ENCODE measurements at places on chromosomes 12 and 14. TPM values are rescaled to one million over a fixed set of nuclear protein-coding genes. Genes with fewer than 3 reads are reported as not detected.

DNA sequence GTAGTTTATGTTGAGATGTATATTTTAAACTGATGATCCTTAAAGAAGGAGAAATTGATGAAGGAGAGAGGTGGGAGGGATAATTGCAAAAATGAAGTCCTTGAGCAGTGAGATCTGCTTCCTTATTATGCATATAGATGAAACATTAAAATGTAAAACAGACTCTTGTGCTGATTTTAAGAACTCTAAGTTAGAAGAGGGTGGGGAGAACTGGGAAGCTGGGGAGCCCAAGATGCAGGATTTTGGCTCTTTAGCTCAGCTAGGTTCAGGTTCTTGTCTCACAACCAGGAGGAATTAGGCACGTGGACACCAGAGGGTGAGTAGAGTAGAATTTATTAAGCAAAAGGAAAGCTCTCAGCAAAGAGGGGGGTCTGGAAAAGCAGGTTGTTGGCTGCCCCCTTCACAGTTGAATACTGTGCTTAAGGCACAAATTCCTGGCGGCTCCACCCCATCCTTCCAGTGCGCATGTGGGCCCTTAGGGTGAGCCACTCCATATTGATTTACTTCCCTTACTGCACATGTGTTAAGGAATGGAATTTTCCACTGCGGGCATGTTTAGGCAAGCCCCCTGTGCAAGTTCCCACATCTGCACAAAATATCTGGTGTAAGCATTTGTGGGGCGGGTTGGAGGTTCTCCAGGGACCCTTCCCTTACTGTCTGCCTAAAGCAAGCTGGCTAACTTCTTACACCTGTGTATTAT is 141.9 kb downstream of the BICD1 start:
- no peak for DNase-seq

HCAR3 gene
- total RNA-seq = 4.7 TPM

GRCh38 chr14:30180219-30180618 is 252.6 kb upstream of the PRKD1 start:
- no peak for DNase-seq

ANO4 gene
- not detected for total RNA-seq

GRCh38 chr12:70354787-70355186 is 11.3 kb upstream of the KCNMB4 start:
- no peak for DNase-seq

- DNase-seq = no peak
Observed at GRCh38 chr12:26109343-26109881, 15.4 kb downstream of the BHLHE41 start.

DNA sequence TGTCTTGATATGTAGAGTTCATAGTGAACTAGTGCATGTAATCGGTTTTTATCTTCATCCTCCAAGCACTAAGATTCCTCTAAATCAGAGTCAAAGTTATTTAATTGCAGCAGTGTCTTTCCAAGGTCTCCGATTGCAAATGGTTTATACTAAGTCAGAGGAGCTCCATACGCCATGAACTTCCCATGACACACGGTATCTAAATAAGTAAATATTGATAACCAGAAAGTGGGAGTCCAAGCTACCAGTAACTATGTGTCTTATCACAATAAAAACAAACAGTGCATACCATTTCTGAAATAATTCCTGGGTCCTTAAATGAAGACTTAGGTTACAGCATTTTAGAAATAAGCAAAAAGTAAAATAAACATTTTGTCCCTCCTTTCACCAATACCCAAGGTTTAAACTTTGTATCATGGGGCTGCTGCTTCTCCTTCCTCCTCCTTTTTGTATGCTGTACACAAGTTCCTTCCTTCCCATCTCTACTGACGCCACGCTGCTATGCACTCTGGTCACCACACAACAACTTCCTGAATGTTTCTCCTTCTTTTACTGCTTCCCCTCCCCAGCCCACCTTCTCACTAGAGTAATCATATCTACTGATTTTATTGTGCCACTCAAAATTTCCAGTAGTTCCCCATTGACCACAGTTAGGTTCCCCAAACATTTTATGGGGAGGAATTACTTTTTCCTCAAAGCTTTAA is 10.7 kb downstream of the NR1H4 start:
- no peak for DNase-seq

NTS gene
- not detected for total RNA-seq

- DNase-seq = no peak
Observed at GRCh38 chr12:98149691-98150210, 365.6 kb upstream of the TMPO start.

TGM1 gene
- total RNA-seq = 770 TPM

GRCh38 chr14:77616454-77617229 is at the start of gene SPTLC2:
TSS of gene SPTLC2 (minus strand) at chr14:77616637. CDS start at chr14:77616579, 58 bp downstream.
- DNase-seq = peak; percentile 98

SLC17A8 gene
- total RNA-seq = not detected

- DNase-seq = peak; percentile 34
Observed at GRCh38 chr12:71664411-71665089, 449 bp downstream of the THAP2 start.

PTCSC3 gene
- total RNA-seq = not detected

MMP17 gene
- total RNA-seq = 1.7 TPM

DNA sequence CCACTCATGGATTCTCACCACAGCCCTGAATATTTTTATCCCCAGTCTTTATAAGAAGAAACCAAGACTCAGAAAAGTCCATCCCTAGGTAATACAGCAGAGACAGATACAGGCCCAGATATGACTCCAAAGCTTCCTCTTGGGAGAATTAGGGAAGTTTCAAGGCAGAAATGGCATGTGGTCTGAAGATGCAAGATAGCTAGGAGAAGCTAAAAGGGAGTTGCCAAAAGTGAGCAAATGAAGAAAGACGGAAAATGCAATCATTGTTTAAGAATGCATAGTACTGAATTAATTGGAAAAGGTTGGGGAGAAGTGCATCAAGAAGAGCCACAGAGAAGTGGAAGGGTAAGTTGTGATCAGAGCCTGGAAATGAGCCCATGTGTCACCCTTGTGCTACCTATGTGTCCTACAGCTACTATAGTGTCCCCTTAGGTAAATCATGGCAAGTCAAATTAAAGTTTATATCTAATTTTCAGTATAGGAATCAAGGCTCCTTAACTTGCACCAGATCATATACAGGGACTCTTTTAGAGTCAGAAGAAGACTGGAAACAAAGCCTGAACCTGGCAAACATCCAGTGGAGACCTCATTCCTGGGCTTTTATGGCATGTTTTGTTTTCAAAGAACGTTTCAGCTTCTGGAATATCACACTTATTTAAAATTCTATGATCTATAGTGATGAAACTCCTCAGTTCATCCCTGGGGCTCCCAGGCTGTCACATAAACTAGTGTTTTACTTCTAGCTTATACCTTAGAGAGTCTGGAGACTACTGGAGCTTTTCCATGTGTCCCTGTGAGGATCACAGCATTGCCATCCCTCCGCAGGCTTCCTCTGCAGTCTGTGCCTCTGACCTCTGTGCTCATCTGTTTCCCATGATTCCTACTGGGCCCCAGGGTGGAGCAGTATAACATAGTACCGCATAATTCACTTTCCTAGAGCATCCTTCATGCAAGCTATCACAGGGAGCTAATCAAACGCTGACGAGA is 189.0 kb upstream of the CDKN3 start:
- DNase-seq = no peak

DNA sequence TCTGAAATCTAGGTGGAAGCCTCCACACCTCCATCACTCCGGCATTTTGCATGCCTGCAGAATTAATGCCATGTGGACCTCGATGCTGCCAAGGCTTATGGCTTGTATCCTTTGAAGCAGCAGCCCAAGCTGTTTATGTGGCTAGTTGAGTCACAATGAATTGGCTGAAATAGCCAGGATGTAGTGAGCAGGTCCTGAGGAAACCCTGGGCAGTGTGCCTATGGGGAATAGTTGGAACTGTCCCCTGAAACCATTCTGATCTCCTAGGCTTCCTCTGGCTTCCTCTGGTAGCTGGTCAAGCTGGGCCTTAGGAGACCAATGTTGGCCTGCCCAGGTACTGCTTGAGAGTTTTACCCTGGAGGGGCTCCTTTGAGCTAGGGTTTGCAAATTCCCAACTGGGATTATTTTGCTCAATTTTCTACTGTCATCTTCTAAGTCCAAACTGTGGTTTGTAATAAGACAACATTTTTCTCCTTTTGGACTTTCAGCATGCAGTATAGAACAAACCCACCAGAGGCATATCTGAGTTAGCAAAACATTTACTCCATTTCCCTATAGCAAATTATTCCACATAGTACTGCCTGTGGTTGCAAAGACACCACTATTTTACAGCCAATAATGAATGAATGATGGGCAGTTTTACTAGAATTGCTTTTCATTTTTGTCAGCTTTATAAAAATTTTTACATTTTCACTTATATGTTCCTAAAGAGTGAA is 85.1 kb upstream of the AMIGO2 start:
- no peak for DNase-seq

IFT43 gene
- 17.6 TPM for total RNA-seq

GRCh38 chr12:131923260-131923659 is 5.8 kb upstream of the PUS1 start:
- no peak for DNase-seq

- no peak for DNase-seq
Observed at GRCh38 chr12:63955831-63956666, 111.5 kb downstream of the SRGAP1 start.

DNA sequence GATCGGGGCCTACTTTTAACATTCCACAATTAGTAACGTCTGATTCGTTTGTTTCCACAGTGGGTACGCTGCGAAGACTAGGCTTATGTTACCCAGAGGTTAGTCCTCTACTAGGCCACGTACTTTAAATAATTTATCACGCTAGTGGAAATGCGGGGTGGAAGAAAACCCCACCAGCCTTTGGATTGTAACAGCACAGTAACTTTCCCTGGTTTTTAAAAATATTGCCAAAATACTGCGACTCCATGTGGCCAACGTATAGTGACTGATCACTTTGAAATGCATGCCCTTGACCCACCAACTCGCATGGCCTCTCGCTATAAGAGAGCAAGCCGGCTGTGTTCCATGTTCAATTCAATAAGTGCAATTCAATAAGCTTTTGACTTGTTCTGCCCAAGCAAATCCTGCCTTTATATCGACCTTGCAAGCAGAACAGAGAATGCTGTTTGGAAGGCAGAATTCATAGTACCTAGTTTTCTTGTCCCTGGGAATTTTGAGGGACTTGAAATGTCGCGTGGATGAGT is 882 bp upstream of the GTF2A1 start:
- no peak for DNase-seq

SELPLG gene
- 2.5 TPM for total RNA-seq

- no peak for DNase-seq
Observed at GRCh38 chr14:39107591-39107996, 4.6 kb upstream of the SEC23A start.

SOX5 gene
- 0.40 TPM for total RNA-seq

DNA sequence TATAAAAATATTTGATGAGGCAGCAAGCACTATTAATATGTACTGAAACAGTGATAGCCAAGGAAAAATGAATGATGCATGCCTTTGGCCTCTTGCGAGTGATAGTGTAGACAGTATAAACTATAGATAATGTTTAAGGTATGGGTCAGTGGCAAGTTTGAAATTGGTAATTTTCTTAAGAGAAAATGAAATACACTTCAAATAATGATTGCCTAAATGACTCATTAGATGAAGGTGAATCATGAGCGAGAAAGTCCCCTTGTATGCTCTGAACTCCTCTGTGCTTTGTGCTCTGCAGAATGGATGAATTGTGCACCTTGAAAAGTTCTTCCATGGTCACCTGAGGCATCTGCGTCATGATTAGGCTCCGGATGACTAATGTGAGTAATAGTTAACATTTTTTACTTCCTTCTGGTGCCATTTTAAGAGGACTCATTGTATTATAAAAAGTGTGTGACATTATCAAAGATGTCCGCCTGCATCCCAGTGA is 84.9 kb upstream of the RTL1 start:
- DNase-seq = no peak

- no peak for DNase-seq
Observed at GRCh38 chr12:32290411-32290810, 108.9 kb upstream of the FGD4 start.

GRCh38 chr14:85142982-85143381 is 387.0 kb upstream of the FLRT2 start:
- DNase-seq = no peak

GRCh38 chr14:103994535-103995184 is 52.3 kb upstream of the RD3L start:
- DNase-seq = no peak

- no peak for DNase-seq
Observed at GRCh38 chr12:74283646-74284045, 254.0 kb upstream of the ATXN7L3B start.

TMCC3 gene
- 14.2 TPM for total RNA-seq

GRCh38 chr12:127893895-127894609 is 372.9 kb upstream of the TMEM132C start:
- no peak for DNase-seq

GRCh38 chr12:52798003-52798670 is 2.2 kb upstream of the KRT3 start:
- no peak for DNase-seq

DNA sequence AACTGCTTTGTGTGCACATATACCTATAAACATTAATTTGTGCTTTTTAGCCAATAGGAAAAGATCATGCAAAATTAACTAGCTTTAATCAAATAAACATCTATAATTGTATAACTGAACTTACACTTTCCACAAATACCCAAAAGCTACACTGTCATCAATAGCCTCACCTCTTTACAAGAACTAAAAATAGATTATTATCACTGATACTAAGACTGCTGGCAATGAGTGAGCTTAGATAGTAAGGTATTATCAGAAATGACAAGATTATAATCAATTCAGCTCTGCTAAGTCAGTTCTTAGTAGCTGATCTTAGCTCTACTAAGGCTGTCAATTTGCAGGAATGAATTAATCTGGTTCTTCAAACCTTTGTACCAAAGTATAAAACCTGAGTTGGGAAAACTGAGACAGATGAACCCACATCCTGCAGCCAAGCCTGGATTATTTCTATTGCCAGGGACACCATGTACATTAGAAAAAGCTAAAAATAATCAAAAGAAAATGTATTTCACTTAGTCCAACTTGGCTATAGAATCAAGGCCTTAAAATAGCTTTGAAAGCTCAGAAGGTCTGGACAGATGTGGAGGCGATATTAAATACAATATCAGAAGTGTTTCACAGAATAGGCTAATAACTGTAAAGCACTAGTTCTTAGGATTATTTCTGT is 5.2 kb downstream of the FKBP3 start:
- no peak for DNase-seq

- DNase-seq = no peak
Observed at GRCh38 chr14:37246427-37246829, 48.7 kb downstream of the MIPOL1 start.

- no peak for DNase-seq
Observed at GRCh38 chr12:66268562-66268961, 33.7 kb upstream of the HELB start.

PKP2 gene
- total RNA-seq = 8.5 TPM

SLC38A4 gene
- 2.3 TPM for total RNA-seq

PTPRO gene
- 1.4 TPM for total RNA-seq

GRCh38 chr14:102499401-102500157 is 10.0 kb downstream of the ANKRD9 start:
- no peak for DNase-seq

TMEM179 gene
- total RNA-seq = not detected

GRCh38 chr14:99707420-99707819 is 23.3 kb downstream of the CYP46A1 start:
- no peak for DNase-seq
